ENCODE measurements at places on chromosomes 4 and X.

GRCh38 chrX:2933125-2933900 lies 4.2 kb upstream of the ARSD start:
- DNase-seq, result no peak

- no peak for DNase-seq
Observed at GRCh38 chr4:165203541-165204461, 3.6 kb upstream of the KLHL2 start.

GRCh38 chr4:138696058-138696457 lies 319.5 kb upstream of the NOCT start:
- no peak for DNase-seq

DNA sequence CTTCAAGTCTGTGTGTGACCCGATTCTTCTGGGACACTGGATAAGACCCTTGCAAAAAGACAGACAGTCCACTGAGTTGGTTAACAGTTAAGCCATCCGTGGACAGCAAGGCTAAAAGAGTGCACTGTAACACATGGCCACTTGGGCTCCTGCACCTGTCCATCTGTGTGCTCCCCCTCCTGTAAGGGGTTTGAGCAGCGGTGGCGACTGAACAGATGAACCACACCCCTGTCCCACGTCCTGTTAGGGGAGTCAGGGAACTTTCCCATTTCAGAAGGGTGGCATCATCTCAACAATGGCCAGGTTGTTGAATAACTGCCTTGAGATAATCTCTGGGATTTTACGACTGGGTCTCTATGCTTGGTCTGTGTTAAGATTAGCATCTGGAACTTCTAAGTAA lies 178.6 kb downstream of the GRXCR1 start:
- no peak for DNase-seq

- no peak for DNase-seq
Observed at GRCh38 chrX:41933546-41933945, 10.2 kb upstream of the CASK start.
